ENCODE measurements at places on chromosomes 2 and 18.
A peak's percentile ranks its signal among the peaks of the same experiment; 100 is the strongest.

- no peak for DNase-seq
Observed at GRCh38 chr2:100407073-100407472, 10.4 kb downstream of the CHST10 start.

GRCh38 chr2:127523269-127523939 is 2.9 kb downstream of the IWS1 start:
- no peak for DNase-seq

DNA sequence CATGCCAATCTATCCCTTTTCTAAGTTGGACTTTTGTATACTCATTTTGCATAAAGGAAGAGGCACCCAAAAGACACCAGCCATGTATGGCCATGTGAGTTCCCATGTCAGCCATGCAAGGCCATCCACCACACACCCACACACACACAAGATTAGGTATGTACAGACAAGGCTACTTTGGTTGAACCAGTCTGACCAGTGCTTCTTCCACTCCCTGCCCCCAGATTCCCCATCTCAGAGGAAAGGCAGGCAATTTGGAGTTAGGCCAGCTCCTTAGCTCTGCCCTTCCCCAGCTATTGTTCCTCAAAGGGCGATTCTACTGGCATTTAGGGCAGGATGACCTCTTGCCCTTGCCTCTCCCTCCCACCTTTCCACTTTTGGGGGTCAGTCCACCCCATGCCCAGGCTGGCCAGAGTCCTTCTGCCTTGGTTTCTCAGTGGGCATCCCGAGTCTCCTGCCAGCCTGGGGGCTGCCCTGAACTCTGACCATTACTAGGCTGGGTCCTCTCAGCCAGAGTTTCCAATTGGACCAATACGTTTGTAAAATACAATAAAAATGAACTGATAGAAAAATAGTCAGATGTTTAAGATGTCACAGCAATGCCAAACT is 101.1 kb downstream of the ZBTB7C start:
- DNase-seq: no peak

DNA sequence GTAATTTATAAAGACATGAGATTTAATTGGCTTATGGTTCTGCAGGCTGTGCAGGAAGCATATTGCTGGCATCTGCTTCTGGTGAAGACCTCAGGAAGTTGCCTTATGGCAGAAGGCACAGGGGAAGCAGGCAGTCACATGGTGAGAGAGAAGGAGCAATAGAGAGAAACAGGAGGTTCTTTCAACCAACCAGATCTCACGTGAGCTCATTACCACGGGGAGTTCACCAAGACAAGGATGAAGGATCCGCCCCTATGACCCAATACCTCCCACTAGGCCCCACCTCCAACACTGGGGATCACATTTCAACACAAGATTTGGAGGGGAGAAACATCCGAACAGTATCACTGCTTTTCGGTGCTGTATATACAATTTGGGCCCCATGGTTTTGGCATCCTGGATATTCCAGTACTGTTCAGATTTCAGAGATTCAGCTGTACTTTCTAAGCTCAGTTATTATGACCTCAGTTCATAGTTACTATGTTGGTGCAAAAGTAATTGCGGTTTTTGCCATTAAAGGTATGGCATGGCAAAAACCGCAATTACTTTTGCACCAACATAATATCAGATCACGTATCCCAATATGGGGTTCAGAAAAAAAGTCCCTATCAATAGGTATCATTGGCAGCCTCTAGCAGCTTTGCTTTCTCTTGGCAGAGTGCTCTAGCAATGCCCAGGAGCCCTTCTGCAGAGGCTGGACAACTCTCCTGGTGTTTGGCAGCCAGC is 189.6 kb upstream of the SIX3 start:
- no peak for DNase-seq

DNA sequence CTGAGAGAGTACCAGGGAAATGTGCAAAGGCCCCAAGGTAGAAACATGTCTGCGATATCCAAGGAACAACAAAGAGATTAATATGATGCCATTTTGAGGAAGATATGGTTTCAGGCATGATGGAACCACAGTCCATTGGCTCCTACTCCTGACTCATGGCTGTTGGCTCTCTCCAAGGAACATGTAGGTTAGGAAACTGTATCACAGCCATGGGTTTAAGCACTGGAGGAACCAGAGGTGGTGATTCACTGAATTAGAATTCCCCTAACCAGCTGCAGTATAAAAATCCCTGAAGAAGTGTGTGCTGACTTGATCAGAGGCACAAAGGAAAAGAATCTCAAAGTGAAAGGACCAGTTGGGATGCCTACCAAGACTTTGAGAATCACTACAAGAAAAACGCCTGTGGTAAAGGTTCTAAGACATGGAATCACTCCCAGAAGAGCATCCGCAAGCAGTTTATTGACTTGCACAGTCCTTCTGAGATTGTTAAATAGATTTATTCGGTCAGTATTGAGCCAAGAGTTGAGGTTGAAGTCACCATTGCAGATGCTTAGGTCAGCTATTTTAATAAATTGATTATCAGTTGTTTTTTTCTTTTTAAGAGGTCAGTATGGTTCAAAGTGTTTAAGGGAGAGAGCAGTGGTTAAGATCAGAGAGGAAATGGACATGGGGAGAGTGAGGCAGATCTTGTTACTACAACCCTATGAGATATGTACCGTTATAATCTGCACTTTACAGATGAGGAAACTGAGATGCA is 110.7 kb upstream of the OTX1 start:
- DNase-seq: peak; percentile 57

DNA sequence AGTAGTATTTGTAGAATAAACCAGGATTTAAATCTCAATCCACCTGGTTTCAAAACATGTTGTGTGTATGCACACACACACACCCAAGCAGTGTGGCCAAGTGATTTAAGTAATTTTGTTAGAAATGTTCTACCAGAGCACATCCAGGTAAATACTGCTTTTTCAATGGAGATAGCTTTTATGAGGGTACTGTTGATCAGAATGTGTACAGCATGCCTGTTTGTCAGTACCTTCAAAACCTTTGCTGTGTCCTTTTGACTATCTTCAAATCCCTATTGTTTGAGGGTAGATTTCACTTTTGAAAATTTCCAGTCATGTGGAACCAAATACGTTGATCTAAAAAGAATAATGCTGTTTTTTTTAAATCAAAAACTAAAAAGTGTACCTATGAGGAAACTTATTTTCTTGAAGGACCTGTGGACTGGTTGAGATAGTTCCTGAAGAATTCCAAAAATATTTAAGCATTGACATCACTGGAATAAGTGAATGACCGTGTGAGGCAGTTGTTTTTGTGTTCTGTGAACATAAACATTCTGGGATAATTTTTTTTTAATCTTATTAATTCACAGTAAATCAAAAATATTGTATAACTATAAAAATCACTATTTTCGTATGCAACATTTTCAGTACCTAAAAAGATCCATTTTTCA is 70.9 kb downstream of the PTRHD1 start:
- DNase-seq: no peak

GRCh38 chr18:65610939-65611338 is 139.9 kb upstream of the CDH7 start:
- DNase-seq: no peak

DNA sequence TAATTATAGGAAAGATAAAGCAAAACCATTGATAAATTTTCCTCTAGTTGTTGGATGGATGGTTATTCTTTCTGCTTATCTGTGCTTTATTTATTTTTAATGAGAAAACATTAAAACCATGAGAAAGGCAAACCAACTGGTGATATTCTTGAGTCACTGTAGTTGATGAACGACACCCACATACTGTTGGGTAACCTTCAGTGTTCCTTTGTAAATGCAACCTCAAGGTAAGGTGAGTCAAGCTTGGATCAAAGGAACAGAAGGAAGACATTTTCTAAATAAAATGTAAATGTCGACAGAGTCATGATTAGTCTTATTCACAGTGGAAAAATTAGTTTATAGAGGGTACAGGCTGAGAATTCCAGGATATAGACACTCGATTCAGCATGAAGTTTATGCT is 12.7 kb downstream of the ABCB11 start:
- no peak for DNase-seq

GRCh38 chr2:69020496-69021426 is 7.8 kb downstream of the ANTXR1 start:
- no peak for DNase-seq

GRCh38 chr2:207067473-207067872 is 98.3 kb downstream of the KLF7 start:
- no peak for DNase-seq

DNA sequence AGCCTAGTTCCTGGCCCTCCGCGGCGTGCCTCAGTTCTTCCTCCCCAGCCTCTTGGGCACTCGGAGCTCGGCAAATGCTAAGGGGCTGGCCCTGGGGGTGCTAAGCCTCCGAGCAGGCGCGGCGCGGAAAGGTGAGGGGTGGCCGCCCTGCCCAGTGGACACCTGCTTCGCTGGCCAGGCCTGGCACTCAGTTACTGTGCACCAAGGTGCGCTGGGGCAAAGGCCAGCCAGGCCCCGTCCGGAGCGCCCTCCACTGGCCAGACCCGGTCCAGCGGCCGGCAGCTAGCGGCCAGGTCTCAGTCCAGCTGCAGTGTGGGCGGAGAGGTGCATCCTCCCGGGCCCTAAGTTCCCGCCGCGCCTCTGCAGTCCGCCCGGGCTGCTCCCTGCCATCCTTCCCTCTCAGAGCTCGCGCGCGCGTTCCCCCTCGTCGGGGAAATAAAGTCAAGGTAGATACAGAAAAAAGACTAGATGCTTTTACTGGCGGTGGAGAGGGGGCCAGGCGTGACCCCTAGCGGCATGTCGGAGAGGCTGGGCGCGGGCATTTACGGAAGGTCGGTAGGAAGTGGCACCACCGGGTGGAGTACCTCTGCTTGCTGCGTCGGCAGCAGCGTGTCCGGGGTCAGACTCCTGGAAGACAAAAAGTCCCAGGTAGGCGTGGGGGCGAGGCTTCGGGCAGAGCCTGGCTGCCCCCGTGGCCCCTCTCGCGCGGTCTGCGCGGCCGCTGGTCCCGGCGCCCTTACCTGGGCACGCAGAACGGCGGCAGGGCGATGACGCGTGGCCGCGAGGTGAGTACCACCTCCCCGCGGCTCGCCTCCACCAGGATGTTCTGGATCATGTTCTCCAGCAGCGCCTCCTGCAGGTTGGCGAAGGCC is 9.4 kb upstream of the CRYBA2 start:
- DNase-seq: no peak

DNA sequence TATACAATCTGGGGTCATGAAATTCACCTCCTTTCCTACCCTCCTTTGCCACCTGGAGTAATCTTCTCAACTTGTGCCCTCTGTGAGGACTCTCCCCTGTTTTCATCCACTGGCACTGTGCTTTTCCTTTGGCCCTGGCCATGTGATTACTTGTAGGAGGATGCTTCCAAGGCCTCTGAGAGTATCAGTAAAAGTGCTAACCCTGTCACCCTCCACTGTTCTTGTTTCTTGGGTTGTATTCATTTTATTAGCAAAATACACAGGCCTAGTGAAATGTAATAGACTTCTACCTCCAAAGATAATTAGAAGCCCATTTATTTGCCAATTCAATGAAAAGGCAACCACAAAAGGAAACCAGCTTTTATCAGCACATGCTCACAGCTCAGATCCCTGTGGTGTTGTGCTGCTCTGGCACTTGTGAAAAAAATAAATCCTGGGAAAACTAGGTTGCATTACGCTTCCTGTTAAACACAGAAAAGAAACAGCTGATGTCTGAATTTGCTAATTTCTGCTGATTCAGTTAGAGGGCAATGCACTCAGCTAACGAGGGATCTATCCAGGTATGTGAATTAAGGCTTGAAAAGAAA is 357.5 kb upstream of the ETAA1 start:
- no peak for DNase-seq

DNA sequence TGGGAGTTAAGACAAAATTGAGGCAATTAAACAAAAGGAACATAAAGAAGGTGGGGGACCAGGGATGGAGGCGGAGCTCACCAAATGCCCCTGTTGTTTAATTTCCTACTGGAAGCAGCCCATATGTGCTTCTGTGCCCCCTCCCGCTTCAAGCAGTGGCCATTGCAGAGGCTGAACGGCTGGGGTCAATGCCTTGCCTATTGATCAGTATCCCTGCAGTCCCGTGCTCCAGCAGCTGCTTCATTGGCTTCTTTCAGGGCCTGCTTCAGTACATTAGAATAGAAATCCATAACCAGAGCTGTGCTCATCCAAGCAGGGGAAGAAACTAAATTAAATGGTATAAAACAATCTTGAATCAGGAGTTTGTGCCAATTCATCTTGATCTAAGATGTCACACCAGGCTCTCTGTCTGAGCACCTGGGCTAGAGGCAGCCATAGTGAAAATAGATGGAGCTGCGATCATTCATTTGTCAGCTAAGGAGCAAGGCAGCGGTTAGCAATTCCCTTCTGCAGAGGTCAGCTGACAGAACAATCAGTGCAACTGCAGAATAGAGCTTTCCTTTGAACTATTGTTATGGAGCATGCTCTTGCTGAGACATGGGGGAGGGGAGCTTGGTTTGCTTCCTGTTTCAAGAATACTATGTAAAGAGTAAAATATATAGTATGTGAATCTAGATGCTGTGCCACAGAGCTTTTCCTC is 222.4 kb downstream of the WDR7 start:
- no peak for DNase-seq

- no peak for DNase-seq
Observed at GRCh38 chr2:231514951-231515297, 15.3 kb downstream of the NMUR1 start.

- peak; percentile 1 for DNase-seq
Observed at GRCh38 chr18:32661486-32662299, 111.1 kb downstream of the KLHL14 start.

- DNase-seq: no peak
Observed at GRCh38 chr18:31610286-31611205, 18.9 kb downstream of the TTR start.

- no peak for DNase-seq
Observed at GRCh38 chr2:106282462-106283170, 88.5 kb upstream of the UXS1 start.

- no peak for DNase-seq
Observed at GRCh38 chr2:218027426-218028188, 24.8 kb upstream of the TNS1 start.

- peak; percentile 77 for DNase-seq
Observed at GRCh38 chr2:230751062-230751461, 38.4 kb downstream of the CAB39 start.

DNA sequence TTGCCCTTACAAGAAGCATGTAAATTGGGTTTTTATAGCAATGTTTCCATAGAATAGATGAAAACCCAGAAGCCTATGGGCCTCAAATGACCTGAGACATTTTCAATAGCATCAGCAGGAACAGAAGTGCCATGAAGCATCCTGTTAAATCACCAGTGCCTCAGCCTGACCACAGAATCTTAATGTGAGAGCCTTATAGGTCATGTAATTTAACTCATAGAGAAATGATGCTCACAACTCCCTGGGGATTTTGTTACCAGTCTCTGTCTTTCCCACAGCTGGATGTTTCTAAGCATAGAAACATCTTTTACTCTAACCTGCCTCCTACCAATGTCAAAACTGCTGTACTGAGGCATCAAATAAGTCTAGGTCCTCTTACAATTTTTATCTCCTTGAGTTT is 295.8 kb upstream of the ACVR2A start:
- DNase-seq: no peak

DNA sequence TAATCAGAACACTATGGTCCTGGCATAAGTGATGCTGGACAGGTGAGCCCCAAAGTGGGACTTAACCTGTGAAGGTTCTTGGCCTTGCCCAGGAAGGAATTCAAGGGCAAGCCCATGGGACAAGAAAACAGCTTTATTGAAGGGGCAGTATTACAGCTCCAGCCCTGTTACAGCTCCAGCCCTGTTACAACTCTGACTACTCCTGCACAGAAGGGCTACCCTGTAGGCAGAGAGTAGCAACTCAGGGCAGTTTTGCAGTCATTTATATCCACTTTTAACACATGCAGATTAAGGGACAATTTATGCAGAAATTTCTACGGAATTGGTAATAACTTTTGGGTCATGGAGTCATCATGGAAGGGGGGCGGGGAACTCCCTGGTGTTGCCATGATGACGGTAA is 15.7 kb downstream of the IL37 start:
- no peak for DNase-seq
